NCI-H2081 treated with DMSO at 0.1 percent for 48 hours (cell line): ENCODE measurements at places on chromosomes 1 and 21.
A peak's percentile ranks its signal among the peaks of the same experiment; 100 is the strongest.

DNA sequence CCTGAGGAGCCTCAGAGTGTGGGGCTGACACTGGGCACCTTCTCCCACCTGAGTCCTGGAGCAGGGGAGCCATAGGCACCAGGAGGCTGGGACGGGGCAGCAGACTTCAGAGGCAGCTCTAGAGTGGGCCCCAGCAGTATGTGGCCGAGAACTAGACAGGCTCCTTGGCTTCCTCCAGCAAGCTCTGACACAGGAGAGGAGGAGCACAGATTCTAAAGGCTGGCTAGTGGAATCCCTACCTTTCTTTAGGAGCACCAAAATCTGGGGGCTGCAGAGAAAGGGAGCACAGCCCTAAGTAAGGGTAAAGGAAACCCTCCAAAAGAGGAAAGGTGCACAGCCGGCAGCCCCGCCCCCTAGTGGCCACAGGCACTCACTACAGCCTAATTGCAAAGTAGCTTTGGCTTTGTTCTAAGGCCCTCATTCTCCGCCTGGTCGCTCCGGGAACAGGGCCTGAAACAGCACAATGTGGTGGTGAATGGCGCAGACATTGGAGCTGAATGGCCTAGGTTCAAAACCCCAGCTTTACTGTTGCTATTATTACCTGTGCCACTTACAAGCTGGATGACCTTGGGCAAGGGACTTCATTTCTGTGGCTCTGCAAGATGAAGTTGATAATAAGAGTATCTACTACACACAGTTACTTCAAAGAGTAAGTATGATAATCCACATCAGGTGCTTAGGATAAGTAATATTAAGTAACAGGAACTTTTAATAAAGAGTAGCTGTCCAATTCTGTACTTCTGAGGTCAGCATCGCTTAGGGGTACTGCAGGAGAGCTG lies 8.8 kb upstream of the GUCA2A start:
- no peak for DNase-seq

DNA sequence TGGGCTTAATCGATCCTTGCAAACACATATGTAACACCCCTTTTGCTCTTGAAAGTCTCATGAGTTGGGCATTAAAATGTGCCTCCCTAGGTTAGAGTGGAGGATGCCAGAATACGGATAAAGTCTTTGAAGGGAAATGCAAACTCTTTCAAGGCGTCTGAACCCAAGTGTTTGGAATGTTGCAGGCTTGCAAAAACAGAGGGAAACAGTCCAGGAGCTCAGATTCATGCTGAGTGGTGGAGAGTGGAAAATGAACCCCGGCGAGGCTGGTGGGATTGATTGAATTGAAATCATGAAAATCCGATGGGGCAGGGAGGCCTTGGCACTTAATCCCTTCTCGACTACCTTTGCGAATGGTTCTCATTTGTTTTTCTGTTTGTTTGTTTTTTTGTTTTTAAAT lies 175.5 kb downstream of the PGBD5 start:
- DNase-seq: no peak

GRCh38 chr1:176605176-176605575 lies 142.2 kb downstream of the PAPPA2 start:
- DNase-seq: no peak

DNA sequence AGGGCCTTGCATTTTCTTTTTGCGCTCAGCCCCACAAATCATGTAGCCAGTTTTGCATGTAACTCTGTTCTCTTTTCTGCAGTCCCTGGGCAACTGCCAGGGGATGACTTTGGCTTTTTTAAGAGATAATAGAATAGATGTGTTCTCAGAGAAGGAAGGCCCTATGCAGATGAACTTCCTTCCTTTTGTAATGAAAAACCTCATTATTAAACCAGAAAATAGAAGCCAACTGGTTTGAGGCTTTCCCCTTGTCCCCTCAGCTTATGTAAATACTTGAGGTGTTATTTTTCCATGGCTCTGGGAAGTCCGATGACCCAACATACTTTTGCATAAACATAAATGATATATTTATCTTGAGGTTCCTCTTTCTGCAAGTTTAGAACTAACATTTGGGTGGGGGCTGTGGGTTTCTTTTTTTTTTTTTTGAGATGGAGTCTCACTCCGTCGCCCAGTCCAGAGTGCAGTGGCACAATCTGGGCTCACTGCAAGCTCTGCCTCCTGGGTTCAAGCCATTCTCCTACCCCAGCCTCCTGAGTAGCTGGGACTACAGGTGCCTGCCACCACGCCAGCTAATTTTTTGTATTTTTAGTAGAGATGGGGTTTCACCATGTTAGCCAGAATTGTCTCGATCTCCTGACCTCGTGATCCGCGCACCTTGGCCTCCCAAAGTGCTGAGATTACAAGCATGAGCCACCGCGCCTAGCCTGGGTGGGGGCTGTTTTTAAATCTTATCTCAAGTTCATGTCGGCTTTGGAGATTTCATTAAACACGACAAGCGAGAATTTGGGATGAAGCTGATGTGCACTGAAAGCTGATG lies 14.4 kb upstream of the FCRL5 start:
- no peak for DNase-seq

DNA sequence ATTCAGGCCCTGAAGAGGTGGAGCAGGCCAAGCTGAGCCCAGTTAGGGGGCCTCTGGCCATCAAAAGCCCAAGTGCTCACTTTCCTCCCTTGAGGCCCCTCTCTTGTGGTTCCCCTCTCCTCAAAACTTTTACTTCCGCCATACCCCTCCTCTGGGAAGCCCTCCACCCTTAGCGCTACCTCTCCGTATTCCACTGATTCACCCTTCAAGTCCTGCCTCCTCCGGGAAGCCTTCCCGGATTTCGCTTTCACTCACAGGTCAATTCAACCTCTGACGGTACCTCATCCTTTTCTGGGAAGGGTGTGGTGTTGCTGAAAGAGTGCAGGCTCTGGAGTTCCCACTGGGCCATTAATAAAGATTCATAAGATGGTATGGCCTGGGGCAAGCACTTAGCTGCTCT lies 19.1 kb downstream of the SPOCD1 start:
- DNase-seq: no peak

DNA sequence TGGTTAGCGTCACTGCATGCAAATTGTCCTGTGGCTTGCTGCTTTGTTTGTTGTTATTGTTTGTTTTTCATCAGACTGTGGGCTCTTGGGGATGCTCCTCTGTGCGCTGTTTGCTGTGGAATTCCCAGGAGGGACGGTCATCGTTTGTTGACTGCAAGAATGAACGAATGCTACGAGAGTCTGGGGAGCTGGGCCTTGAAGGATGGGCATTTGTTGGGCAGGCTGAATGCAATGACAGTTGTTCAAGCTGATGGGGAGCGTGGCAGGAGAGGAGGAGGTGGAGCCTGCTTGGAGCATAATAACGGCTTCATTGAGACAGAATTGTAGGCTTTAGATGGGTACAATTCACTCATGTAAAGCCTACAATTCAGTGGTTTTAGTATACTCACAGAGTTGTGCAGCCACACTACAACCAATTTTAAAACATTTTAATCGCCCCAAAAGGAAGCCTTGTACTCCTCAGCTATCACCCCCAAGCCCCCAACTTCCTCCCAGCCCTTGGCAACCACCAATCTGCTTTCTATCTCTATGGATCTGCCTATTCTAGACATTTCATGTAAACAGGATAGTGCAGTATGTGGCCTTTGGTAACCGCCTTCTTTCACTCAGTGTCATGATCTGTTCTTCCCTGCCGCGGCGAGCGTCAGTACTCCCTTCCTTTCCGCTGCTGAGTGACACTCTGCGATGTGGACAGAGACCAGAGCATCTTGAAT lies 190.2 kb downstream of the CAMTA1 start:
- no peak for DNase-seq

GRCh38 chr1:22645931-22646330 lies 2.5 kb downstream of the C1QC start:
- DNase-seq: no peak

- no peak for DNase-seq
These were observed 99.4 kb upstream of the S1PR1 start for GRCh38 chr1:101137144-101138126.

- DNase-seq: no peak
These were observed 124.8 kb downstream of the PCNX2 start for GRCh38 chr1:233170741-233171140.

GRCh38 chr21:28357743-28358142 lies 634.9 kb downstream of the LTN1 start:
- DNase-seq: no peak

DNA sequence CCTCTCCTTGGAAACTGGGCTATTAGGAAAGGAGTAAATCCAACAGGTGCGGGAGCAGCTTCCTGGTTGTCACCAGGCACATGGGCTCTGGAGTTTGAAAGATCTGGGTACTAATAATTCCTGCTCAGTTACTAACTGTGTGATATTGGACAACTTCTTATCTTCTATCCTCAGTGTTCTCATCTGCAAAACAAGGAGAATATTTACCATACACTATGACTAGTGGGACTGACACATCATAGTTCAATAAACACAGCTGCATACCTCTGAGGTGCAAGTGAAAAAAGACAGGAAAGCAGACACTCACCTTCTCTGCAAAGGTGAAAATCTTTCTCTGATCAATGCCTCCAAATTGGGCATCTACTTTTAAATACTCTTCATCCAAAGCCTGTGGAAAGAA lies 19.7 kb downstream of the YARS1 start:
- DNase-seq: no peak

GRCh38 chr1:9459816-9460407 lies 79.4 kb upstream of the SLC25A33 start:
- DNase-seq: no peak

DNA sequence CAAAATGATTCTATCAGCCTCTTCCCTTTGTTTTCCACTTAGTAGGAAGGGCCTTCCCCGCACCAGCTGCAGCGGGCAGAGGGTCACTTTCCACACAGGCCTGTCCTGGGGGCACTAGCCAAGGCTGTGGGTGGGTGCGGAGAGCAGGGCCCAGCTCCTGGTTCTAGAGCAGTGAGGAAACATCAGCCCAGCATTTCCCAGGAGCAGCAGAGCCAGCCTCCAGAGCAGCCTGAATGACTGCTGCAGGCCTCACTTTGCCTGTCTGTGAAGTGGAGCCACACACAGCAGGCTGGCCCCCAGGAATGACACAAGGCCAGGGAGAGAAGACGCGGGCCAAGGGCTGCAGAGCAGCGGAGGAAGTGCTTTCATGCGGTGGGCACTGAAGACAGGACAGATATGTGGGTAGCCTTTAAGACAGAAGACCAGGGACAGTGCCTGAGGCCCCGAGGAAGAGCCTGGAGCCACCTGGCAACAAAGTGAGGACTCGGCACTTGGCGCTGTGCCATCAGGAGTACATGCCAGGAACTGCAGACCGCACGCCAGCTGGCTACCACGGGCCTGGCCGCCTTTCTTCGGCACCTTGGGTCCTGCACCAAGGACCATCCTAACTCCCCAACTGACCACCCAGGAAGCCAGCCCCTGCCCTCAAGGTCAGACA lies 42.0 kb downstream of the ACOT7 start:
- no peak for DNase-seq

DNA sequence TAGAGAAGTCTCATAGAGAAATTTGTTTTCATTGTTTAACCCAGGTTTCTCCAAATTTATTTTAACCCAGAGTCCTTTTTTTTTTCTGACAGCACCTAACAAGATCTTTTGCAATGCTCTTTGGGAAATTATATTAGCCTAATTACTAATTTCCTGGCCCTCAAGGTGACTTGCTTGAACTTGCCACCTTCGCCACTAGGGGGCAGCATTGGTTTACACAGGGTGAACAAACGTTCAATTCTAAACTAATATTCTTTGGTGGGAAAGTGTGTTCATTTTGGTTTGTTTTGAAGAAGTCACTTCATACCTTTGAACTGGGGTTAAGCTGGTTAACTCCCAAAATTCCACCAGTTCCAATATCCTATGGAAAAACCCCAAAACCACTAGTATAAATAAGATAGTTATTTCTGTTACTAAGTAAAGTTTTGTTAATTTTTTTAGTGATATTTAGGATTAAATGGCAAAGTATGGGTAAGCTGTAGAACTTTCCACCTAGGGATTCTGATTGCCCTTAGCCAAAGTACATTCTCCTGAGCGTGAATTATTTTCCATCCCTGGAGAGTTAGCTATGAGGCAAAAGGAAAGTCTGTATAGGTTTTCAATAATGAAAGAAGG lies 13.0 kb downstream of the CCDC190 start:
- DNase-seq: peak; percentile 39

- no peak for DNase-seq
These were observed 206.6 kb downstream of the PBX1 start for GRCh38 chr1:164765557-164765956.

GRCh38 chr1:211543025-211543424 lies 35.9 kb downstream of the SLC30A1 start:
- no peak for DNase-seq

DNA sequence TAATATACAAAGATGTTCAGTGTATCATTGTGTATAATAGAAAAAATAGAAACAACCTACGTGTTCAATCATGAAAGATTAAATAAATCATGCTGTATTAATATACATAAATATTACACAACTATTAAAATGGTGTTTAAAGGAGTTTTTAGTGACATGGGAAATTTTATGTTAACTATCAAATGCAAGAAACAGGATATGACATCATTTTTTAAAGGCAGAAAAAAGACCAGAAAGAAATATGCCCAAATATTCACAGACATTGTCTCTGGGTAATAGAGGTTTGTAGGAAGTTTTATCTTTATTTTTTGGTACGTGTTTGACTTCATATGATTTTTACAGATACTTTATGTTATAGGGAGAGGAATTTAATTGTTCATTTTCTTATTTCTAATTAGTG lies 34.0 kb downstream of the NPHS2 start:
- DNase-seq: no peak

DNA sequence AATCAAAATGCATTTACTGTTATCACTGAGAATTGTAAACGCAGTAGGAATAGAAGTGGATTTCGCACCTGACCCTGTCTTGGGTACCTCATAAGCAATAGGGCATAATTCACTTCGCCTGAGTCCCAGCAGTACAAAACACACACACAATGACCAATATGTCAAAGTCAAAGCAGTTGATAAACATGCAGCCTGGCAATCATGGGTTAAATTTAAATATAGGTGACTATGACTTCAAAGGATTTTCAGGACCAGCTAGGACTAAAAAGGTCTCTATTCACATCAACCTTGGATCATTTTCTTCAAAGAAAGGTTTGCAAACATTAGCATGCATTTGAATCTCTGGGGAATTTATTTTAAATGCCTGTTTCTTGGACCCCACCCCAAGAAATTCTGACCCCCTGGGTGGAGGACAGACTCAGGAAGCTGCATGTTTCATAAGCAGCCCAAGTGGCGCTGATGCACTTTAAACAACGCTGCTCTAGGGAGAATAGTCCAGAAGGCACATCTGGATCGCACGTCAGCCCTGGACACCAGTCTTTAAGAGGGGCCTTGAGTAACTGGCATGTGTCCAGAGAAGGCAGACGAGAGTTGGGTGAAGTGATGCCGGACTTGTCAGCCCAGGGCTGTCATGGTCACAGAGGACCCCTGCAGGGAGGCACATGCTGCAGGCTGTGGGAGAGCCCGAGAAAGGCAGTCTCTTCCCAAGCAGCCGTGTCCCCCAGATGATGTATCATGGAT lies 55.7 kb upstream of the EFHD2 start:
- no peak for DNase-seq

- no peak for DNase-seq
These were observed 36.4 kb downstream of the OLFML2B start for GRCh38 chr1:161987303-161987702.

DNA sequence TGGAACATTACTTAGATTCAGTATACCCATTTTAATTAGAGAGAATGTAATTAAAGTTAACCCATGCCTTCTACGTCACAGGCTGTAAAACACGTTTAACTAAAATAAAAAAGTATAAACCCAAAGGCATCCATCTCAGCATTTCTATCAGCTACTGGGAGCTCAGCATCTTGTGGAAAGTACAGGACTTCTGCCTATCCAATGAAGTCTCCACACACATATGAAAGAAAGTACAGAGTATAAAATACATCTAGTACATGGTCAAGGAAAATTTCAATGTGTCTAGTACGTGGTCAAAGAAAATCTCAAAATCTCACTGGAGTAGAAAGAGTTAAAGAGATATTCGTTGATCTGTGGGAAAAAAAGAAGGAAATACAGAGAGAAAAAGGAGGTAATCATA lies 141.4 kb upstream of the ZNHIT6 start:
- no peak for DNase-seq
